Fibroblast of villous mesenchyme (primary cell): ENCODE measurements at places on chromosomes 11 and 22.

DNA sequence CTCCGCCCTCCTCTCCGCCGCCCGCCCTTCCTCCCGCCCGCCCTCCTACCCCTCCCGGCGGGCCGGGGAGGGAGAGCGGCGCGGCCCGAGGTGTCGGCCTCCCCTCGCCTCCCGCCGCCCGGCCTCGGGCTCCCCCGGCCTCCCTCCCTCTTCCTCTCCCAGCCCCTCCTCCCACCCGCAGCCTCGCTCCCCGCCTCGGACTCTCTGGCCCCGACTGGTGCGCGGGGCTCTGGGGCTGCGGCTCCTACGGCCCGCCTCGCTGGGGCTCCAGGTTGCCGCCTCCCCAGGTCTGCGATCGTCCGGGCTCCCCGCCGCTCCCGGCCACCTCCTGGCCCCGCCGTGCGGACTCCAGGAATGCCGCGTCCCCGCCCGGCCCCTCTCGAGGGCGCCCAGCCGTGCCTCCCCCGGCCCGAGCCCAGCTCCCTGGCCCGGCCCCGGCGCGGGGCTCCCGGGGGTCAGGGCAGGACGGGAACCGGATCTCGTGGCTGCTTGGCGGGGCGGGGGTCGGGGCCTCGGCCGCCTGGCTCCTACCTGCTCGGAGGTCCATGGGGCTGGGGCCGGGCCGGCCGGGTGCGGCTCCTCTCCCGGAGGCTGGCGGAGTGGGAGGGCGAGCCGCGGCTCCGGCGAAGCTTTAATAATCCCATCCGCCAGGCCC, at the start of gene CLCF1:
CLCF1 (minus strand) TSS at position 606 of the 655 bp plus-strand sequence; CDS start at position 547, 59 bp downstream.
- DNase-seq = peak; percentile 66

GRCh38 chr22:43377548-43377895, 34.3 kb upstream of the MPPED1 start:
- DNase-seq = no peak

GRCh38 chr22:48242461-48242864, 1480.0 kb downstream of the TBC1D22A start:
- DNase-seq = no peak

DNA sequence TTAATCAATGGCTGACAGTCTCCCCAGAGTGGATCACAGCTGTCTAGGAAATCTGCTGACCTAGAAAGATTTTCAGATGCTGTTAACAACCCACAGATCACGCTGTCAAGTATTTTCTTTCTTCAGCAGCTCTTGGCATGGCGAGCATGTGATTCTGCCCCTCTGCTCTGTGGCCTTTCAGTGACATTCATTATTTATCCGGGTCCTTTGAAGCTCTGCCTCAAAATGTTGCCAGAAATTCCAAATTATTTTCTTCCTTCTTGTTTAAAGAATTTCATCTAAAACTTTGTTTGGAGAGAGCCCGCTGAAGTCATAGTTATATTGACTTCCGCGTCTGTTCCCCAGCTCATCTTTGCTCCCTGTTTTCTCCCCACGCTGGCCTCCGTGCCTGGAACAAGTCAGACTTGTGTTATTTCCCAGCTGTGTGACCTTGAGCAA, 134.1 kb downstream of the COMMD9 start:
- peak; percentile 25 for DNase-seq

DNA sequence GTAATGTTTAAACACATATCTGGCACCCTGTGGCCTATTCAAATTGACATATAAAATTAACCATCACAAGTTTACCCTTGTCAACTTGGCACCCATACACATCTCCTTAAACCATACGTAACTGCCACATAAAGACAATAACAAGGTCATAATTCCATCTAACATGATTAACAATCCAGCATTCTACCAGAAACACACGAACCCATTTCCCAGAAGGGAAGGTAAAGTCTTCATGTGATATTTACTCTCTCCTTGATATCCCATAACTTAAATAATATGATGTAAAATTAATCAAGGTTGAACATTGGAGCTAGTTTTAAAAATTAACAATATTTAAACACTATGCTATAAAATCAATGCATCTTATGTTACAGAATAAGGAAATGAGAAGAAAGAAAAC, 55.2 kb upstream of the CEP295 start:
- no peak for DNase-seq

DNA sequence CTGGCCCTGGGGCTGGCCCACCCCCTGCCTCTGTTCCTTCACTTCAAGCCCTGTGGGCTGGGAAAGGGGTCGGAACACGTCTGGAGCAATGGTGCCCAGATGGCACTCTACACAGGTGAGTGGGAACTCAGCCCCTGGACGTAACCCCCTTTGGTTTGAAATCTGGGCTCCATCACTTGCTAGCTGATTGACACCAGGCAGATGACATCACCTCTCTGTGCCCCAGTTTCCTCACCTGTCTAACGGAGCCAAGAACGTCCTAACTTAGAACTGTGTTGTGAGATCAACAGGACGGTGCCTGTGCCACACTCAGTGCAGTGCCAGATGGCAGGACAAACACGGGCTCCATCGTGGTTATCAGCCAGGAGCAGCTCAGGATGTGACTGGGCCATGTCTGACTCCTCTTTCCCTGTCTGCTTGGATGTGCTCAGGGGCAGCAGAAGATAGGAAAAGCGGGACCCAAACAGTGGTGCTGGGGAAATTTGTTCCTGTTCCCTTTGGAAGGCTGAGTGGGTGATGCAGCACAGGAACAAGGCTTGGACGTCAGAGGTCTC, 24.4 kb downstream of the NPTXR start:
- no peak for DNase-seq
